Skin of body (tissue), 3 donors: ENCODE measurements at places on chromosomes 5 and 9. TPM values are rescaled to one million over a fixed set of nuclear protein-coding genes. Genes with fewer than 3 reads are reported as not detected.

DNA sequence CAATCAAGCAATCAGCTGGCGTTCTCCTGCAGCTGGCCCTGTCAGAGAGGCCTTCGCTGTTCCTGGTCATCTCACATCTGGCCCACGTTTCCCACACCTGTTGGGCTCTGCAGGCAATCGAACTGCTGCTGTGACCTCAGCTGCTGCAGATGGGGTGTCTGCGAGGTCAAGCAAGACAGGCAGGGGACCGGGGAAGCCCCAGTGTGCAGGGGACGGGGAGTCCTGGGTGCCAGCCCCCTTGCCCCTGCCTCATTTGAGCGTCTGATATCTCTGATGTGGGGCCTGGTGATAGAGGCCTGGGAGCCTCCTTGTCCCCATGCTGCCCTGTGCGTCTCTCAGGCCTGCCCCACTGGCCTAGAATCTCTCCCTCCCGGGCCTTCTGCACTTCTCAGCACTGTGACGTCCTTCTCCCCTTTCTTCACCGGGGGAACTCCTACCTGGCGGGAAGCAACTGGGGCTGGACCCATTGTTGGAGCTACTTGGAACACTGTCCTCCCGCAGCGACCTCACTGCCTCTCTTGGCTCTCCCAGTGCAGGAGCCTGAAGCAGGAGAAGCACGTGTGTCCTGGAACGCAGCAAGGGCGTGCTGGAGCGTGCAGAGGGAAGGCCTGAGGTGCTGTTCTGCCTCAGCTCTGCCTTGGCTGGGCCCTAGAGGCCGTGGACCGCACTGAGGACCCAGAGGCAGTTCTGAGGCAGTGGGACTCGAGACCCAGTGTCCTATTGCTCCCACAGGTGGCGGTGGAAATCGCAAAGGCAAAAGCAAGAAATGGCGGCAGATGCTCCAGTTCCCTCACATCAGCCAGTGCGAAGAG is 3.9 kb downstream of the GRK6 start:
- no peak for DNase-seq

SMU1 gene
- total RNA-seq = 25.7 TPM

- no peak for DNase-seq
Measured at GRCh38 chr5:115396688-115397087, 100.2 kb upstream of the CCDC112 start.

ITK gene
- 1.3 TPM for total RNA-seq

DNA sequence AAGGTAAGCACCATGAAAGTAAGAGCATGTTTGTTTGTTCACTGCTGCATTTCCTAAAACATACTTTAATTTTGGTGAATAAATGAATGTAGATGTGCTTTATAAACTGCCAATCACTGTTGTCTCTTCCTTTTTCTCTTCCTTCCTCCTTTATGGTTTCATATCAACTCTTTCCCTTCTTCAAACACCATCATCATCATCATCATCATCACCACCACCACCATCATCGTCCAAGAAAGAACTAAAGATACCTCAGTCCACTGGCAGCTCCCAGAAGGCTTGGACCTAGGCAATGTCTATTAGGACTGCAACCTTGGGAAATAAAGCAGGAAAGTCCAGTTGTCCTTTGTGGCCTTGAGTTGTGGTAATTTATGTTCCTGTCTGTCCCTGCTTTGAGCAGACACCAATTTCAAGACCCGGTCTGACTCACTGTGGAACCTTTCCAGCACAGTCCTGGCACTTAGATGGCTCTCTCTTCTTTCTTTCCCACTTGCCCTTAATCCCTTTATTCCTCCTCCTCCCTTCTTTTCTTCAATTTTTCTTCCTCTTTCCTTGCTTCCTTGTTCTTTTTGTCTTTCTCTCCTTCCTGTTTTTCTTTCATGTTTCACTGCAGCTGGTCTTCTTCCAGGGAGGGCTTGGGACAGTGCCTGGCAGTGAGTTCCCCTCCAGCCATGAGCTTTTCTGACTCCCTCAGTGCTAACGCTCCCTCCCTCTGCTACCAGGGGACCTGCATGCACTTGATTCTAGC is 99.3 kb downstream of the ANGPTL2 start:
- DNase-seq = no peak

DIPK1B gene
- total RNA-seq = 7.0 TPM

DNA sequence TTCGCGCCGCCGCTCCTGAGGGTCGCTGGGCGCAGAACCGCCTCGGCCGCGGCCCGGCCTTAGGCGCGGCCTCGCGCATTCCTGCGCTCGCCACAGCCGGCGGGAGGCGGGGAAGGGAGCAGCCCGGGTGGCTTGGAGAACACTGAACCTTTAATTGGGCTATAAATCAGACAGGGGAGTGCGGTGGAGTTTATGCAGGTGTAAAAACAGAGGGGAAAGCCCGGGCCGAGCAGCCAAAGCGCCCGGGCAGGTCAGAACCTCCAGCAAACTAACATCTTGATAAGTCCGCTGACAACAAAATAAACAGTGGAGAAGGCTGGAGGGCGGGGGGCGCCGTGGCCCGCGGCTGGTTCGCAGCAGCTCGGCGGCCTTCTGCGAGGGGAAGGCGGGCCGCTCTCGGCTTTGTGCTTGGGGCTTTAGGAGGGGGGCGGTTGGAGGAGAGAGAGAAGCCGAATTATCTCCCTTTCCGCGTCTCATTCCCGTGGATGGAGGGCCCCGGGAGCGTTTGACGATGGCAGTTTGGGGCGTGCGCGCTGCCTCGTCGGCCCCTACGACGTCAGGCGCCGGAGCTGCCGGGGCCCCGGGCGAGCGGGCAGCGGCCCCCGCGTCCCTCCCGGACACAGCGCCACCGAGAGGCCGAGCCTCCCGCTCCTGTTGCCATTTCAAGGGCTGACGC is 11.3 kb downstream of the FOXD1 start:
- DNase-seq = no peak

FYB1 gene
- total RNA-seq = 6.2 TPM

GRCh38 chr5:17912794-17913193 is 278.5 kb downstream of the TAF11L14 start:
- DNase-seq = no peak

- no peak for DNase-seq
Measured at GRCh38 chr9:129007035-129007765, 20.9 kb downstream of the SH3GLB2 start.

- DNase-seq = no peak
Measured at GRCh38 chr5:3606121-3606831, 10.6 kb downstream of the IRX1 start.

TAS2R1 gene
- total RNA-seq = not detected

GRCh38 chr5:106241409-106241808 is 1429.3 kb downstream of the EFNA5 start:
- no peak for DNase-seq

- no peak for DNase-seq
Measured at GRCh38 chr5:143174714-143175398, 228.6 kb downstream of the NR3C1 start.

ANKRD34B gene
- 0.10 TPM for total RNA-seq

PAX5 gene
- total RNA-seq = 0.30 TPM

GFRA3 gene
- 4.3 TPM for total RNA-seq

GRCh38 chr9:6584881-6585597 is 60.5 kb downstream of the GLDC start:
- DNase-seq = no peak

DNA sequence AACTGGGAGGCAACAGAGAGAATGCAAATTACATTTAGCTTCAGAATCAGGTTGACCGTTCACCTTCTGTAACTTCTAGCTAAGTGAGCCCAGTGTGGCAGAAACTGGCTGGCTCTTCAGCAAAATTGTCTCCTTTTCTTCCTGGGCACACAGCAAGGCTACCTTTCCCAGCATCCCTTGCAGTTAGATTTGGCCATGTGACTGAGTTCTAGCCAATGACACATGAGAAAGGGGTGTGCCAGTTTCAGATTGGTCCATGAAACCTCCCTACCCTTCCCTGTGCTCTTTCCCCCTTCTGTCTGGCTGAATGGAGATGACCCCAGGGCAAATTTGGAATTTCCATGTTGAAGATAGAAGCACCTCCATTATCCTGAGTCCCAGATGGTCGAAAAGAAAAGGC is 72.5 kb upstream of the SMIM23 start:
- DNase-seq = no peak

- peak; percentile 36 for DNase-seq
Measured at GRCh38 chr5:109485030-109485429, 75.3 kb upstream of the PJA2 start.

- no peak for DNase-seq
Measured at GRCh38 chr9:97766092-97766491, 69.0 kb upstream of the XPA start.

DNA sequence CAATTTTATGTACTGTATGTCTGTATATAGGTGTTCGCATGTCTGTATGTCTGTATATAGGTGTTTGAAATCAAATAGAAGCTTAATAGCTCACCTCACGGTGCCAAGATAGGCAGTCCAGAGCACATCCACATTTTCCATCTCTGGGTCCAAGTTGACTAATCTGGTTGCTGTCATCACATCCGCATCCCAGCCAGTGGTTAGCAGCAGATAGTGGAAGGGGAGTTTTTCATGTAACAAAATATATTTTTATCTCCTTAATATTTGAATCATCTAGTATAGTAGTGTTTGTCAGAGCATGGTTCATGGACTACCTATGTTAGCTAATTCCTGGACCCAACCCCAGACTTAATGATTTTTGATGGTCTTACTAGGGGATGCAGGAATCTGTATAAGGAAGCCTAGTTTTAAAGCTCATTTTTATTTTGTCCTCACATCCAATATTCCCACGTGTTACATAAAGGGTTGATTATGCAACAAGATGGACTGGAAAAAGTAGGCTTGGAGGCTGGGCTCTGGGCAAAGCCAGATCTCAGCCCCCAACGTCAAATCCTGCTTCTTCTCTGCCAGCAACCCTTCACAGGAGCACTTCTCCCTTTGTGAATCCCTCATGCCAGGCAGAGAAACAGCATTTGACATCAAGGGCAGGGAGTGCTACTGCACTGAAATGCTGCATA is 219.7 kb downstream of the ZSWIM6 start:
- no peak for DNase-seq

DNA sequence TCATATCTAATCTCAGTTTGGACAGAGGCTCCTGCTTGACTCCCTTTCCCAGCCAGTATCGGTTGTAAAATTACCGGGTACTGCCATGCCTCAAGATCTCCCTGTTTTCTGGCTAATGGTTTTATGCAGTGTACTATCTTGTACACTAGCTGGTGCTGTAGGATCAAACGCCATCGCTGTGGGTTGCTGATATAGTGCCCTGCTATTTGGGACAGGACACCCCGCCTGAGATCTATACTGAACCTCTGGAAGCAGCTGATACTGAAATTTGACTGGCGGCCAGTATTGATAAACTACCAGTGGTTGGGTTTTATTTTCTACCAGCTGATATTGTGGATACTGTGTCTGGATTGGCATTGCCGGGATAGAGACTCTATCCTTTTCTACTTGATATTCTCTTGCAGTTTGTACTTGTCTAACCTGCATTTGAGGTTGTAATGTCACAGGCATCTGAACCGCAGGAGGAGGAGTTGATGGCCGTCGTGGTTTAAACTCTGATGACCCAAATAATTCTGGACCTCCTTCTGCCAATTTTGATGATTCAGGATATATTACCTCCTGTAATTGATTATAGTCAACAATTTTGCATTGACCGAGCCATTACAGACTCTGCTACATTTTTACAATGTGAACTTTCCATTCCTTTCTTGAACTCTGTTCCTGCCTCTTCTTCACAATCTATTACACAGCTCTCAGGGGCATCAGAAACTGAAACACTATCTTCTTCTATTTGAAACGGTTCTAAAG is 112.5 kb upstream of the LARP1 start:
- no peak for DNase-seq

DNA sequence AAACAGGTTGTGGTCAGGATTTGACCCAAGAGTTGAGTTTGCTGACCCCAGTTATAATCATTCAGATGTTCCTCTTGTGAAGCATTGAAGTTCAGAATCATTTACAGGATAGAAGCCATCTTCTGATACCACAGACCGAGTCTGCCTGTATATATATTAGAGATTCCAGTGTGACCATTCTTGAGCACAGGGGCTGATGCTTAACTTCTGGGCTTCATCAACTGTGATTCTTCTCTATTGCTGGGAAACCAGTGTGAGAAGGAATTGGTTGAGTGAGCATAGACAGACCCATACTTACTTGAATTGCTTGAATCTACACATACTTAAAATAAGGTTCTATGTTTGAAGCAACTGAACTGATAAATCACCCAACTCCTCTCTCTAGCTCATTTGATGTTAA is 27.9 kb upstream of the PCAT7 start:
- no peak for DNase-seq

GFI1B gene
- total RNA-seq = 0.59 TPM

DNA sequence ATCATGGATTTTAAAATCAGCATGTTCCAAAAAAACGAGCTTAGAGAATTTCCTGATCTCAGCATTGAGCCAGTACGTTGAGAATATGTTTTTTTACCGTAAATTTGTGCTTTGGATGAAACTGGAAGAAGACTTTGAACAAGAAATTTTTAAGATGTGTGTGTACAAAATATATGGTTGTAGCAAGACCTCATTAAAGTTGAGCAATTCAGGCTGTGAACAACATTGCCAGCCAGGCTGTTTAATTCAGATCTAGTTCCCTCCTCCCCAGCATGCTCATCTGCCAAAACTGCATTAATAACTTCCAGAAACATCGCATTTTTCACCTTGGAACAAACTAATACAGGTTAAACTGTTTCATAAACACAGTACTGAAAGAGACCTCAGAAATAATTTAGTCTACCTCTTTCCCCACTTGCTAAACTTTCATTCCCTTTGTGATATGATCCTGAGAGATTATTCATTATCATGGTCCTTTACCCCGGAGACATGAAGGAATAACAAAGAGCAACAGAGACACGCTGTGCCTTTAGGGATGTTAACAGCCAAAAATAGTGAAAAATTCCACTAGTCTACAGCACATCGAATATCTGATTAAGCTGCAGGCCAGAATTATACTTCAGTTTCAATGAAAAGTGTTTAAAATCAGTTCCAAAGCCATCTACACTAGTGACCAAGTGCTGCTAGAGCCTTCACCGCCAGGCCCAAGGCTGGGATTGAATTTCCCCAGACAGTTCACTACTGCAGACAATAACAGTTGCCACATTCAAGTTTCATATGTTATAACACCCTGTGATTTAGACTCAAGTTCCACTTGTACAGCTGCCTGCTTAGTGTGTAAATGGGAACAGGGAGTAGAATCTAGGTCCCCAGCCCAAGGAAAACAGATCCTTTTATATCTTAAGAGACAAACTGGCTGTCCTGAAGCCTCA is 89.6 kb downstream of the EFNA5 start:
- DNase-seq = peak; percentile 54

DNA sequence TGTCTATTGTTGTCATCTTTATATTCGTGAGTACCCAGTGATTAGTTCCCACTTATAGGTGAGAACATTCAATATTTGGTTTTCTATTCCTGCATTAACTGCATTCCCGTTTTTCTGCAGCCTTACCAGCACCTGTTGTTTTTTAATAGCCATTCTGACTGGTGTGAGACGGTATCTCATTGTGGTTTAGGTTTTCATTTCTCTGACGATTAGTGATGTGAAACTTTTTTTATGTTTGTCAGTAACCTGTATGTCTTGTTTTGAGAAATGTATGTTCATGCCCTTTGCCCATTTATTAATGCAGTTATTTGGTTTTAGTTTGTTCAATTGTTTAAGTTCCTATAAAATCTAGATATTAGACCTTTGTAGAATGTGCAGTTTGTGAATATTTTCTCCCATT is 546.0 kb upstream of the RORB start:
- no peak for DNase-seq

PCDH1 gene
- 21.3 TPM for total RNA-seq
